Peyer's patch (tissue), 4 donors: ENCODE measurements at places on chromosomes 13 and 19. TPM values are rescaled to one million over a fixed set of nuclear protein-coding genes. Genes with fewer than 3 reads are reported as not detected.

GRCh38 chr13:40362502-40362901 is 303.9 kb downstream of the FOXO1 start:
- no peaks in the 10 kb centered on the region for H3K27me3 ChIP-seq
- no peak overlapping the region for H3K4me3 ChIP-seq
- H3K36me3 ChIP-seq = no peaks in the 10 kb centered on the region
- no peaks in the 10 kb centered on the region for H3K4me1 ChIP-seq
- DNase-seq = no peak

GRCh38 chr13:112877539-112877938 is 91.5 kb upstream of the MCF2L start:
- no peak overlapping the region for H3K4me3 ChIP-seq
- H3K27me3 ChIP-seq = no peaks in the 10 kb centered on the region
- no peak overlapping the region for H3K27ac ChIP-seq

DNA sequence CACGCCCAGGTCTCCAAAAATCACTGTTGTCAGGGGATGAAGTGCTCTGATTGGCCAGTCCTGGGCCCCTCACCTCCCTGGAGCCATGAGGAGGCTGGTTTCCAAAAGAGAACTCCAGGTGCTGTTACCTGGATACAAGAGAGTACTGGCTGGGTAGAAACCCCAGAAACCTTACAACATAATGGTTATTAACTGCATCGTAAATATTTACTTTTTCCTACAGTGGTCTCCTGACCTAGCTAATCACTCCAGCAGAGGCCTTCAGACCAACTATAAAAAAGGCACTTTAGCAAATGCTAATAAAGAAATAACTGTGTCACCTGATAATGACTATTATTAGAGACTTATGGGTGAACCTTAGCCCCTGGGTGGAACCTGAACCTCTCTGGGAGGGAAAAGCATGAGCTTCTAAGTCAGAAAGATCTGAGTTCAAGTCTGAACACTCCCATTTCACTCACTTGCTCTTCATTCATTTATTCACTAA is 1.5 kb upstream of the IGSF23 start:
- peak overlapping the region; percentile 14 for H3K27ac ChIP-seq
- H3K27me3 ChIP-seq = no peaks in the 10 kb centered on the region
- no peak for DNase-seq
- no peaks in the 10 kb centered on the region for H3K36me3 ChIP-seq
- H3K4me1 ChIP-seq = peaks cover 3% of the 10 kb centered on the region

DNA sequence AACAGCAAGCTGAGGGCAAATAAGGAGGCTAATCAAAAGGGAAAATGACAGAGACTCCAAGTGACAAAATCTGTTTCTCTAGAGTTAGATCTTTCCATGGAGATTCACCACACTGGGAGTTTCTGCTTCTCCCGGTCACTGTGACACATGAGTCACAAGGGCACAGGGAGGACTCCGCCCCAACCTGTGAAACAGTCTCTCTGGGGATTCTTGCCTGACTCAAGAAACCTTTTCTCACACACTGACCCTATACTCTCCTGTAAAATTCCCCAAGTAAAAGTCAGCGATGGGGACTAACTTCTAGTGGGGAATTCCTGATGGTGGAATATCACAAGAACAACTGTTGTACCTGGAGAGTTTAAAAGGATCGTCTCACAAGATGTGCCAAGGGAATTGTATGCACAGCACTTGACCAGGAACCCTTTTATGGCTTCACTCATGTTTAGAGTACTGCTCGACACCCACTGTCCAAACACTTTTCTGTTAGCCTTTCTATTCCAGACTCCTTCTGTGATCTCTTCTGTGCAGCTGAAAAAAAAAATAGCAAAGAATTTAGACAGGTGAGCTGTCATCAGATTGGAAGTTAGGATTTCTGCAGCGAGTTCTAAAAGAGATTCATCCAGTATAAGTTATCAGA is 46.8 kb upstream of the URAD start:
- H3K27ac ChIP-seq = no peak overlapping the region
- no peaks in the 10 kb centered on the region for H3K4me1 ChIP-seq
- DNase-seq = no peak
- H3K4me3 ChIP-seq = no peak overlapping the region
- H3K27me3 ChIP-seq = no peaks in the 10 kb centered on the region

- no peaks in the 10 kb centered on the region for H3K4me1 ChIP-seq
- H3K36me3 ChIP-seq = no peaks in the 10 kb centered on the region
- no peaks in the 10 kb centered on the region for H3K27me3 ChIP-seq
Measured at GRCh38 chr13:23790577-23791170, 98.5 kb downstream of the MIPEP start.

DNA sequence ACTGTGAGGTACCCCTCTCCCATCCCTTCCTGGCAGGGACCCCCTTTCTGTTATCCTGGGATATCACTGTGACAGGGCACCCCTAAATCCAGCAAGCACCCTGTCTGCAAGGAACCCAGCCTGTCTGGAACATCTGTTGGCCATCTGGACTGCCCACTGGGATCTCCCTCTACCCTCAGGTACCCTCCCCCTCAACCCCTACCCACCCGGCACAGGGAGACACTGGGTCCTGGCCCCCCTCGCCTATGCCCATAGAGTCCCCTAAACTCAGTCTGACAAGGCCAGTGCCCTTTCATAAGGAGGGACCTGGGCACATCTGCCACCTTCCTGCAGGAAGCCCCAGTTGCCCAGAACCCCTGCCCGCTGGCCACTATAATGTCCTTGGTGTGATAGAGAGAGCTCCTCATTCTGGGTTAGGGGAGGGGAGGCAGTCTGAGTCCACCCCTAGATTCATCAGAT is 2.8 kb upstream of the SLC27A5 start:
- H3K4me3 ChIP-seq = peak overlapping the region; percentile 50
- H3K4me1 ChIP-seq = peaks cover 3% of the 10 kb centered on the region
- DNase-seq = no peak
- H3K36me3 ChIP-seq = no peaks in the 10 kb centered on the region
- H3K27ac ChIP-seq = no peak overlapping the region

GRCh38 chr19:11373885-11374432 is 507 bp upstream of the SWSAP1 start:
- peak overlapping the region; percentile 81 for H3K4me3 ChIP-seq
- H3K27me3 ChIP-seq = no peaks in the 10 kb centered on the region
- peak overlapping the region; percentile 98 for H3K27ac ChIP-seq
- DNase-seq = no peak
- H3K36me3 ChIP-seq = no peaks in the 10 kb centered on the region
- H3K4me1 ChIP-seq = peaks cover 32% of the 10 kb centered on the region

DNA sequence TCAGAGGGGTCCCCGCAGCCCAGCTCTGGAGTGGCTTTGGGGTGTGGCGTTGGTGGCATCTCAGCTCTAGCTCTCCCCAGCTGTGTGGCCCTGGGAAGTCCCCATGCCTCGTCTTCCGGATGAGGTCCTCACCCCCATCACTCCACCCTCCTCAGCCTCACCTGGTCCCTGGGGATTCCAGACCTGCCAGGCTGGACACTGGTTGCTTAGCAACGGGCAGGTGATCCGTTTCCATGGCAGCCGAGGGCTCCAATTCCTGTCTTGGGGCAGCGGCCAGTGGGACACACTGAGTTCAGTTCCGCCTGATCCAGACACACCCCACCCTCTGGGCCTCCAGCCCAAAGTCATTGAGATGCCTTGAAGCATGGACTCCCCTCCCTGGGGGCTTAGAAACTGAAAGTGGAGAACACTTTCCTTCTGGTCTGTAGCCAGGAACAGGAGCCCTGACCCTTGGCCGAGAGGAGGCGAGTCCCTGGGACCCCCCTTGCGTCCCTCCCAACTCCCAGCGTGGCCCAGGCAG is 7.7 kb upstream of the MISP start:
- H3K4me3 ChIP-seq = no peak overlapping the region
- no peak overlapping the region for H3K27ac ChIP-seq
- peaks cover 3% of the 10 kb centered on the region for H3K4me1 ChIP-seq
- no peaks in the 10 kb centered on the region for H3K27me3 ChIP-seq
- H3K36me3 ChIP-seq = no peaks in the 10 kb centered on the region
- no peak for DNase-seq

- no peaks in the 10 kb centered on the region for H3K27me3 ChIP-seq
- H3K36me3 ChIP-seq = no peaks in the 10 kb centered on the region
- H3K27ac ChIP-seq = no peak overlapping the region
- H3K4me3 ChIP-seq = no peak overlapping the region
- no peak for DNase-seq
- no peaks in the 10 kb centered on the region for H3K4me1 ChIP-seq
Measured at GRCh38 chr13:110001670-110002275, 215.4 kb upstream of the IRS2 start.

- no peaks in the 10 kb centered on the region for H3K4me1 ChIP-seq
- no peaks in the 10 kb centered on the region for H3K36me3 ChIP-seq
- no peak for DNase-seq
- H3K27me3 ChIP-seq = no peaks in the 10 kb centered on the region
- no peak overlapping the region for H3K4me3 ChIP-seq
Measured at GRCh38 chr13:101811881-101812280, 359.4 kb downstream of the ITGBL1 start.

Gene ADM5
- total RNA-seq = 9.1 TPM

- DNase-seq = no peak
- H3K4me3 ChIP-seq = no peak overlapping the region
- no peaks in the 10 kb centered on the region for H3K36me3 ChIP-seq
- no peaks in the 10 kb centered on the region for H3K4me1 ChIP-seq
Measured at GRCh38 chr13:91544723-91545122, 146.3 kb downstream of the GPC5 start.

- no peaks in the 10 kb centered on the region for H3K4me1 ChIP-seq
- no peak overlapping the region for H3K4me3 ChIP-seq
- DNase-seq = no peak
- peaks cover 20% of the 10 kb centered on the region for H3K36me3 ChIP-seq
- no peak overlapping the region for H3K27ac ChIP-seq
- H3K27me3 ChIP-seq = no peaks in the 10 kb centered on the region
Measured at GRCh38 chr19:5891572-5891937, 12.0 kb downstream of the NDUFA11 start.

DNA sequence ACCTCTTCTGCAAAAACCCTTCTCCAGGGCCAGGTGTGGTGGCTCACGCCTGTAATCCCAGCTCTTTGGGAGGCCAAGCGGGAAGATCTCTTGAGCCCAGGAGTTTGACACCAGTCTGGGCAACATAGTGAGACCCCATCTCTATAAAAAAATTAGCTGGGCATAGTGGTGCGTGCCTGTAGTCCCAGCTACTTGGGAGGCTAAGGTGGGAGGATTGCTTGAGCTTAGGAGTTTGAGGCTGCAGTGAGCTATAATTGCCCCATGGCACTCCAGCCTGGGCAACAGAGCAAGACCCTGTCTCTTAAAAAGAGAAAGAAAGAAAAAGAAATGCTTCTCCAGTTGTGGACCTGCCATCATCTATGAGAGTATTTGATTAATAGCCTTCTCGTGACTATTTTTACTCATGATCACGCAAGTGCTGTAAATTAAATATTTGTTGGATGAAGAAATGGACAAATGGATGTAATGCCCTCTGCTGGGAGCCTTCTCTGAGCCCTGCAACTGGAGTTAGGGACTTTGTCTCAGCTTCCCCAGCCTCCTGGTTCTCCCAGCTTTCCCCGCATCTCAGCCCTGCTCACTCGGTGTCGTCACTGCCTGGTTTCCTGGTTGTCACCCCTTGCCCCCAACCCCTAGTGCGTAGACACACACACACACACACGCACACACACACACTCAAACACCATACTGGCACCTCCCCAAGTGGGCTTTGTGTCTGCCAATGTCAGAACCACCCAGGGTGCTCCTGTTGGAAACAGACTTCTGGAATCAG is 12.2 kb downstream of the WIZ start:
- H3K4me1 ChIP-seq = peaks cover 5% of the 10 kb centered on the region
- no peak overlapping the region for H3K4me3 ChIP-seq
- DNase-seq = no peak
- H3K27me3 ChIP-seq = no peaks in the 10 kb centered on the region
- H3K36me3 ChIP-seq = no peaks in the 10 kb centered on the region

Gene CEACAM6
- total RNA-seq = not detected

GRCh38 chr13:66805657-66806056 is 424.5 kb downstream of the PCDH9 start:
- H3K4me3 ChIP-seq = no peak overlapping the region
- no peaks in the 10 kb centered on the region for H3K36me3 ChIP-seq
- no peak overlapping the region for H3K27ac ChIP-seq

DNA sequence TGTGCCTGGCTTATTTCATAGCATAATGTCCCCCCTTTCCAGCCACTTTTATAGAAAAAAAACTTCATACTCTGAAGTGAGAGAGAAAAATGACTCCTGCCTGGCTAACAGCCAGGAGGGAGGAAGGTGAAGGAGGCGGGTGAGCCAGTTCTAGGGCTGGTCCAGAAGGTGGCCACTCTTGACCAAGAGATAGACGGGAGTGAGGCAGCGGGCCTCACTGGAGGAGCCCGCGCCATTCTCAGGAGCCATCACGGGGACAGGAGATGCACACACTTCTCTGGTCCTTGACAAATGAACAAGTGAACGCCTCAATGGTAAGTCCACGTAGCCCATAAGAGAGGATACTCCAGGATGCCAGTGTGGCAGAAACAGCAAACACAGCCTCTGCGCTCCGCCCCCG is 231.4 kb downstream of the UQCRFS1 start:
- H3K27me3 ChIP-seq = no peaks in the 10 kb centered on the region
- no peaks in the 10 kb centered on the region for H3K4me1 ChIP-seq
- H3K27ac ChIP-seq = no peak overlapping the region
- no peak overlapping the region for H3K4me3 ChIP-seq

DNA sequence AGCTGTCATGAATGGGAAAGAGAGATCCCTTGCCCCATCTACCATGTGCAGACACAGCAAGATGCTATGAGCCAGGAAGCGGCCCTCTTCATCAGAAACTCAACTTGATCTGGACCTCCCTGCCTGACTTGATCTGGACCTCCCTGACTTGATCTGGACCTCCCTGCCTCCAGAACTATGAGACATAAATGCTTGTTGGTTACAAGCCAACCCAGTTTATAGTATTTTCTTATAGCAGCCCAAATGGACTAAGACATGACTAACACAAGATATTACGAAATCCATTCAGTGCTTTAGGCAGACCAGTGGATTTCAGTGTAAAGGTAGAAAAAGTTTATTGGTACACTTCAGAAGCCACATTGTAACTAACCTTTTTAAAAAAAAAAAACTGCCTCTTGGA is 15.6 kb downstream of the PCID2 start:
- no peaks in the 10 kb centered on the region for H3K4me1 ChIP-seq
- DNase-seq = no peak
- peaks cover 84% of the 10 kb centered on the region for H3K36me3 ChIP-seq
- H3K27me3 ChIP-seq = no peaks in the 10 kb centered on the region
- H3K27ac ChIP-seq = no peak overlapping the region

DNA sequence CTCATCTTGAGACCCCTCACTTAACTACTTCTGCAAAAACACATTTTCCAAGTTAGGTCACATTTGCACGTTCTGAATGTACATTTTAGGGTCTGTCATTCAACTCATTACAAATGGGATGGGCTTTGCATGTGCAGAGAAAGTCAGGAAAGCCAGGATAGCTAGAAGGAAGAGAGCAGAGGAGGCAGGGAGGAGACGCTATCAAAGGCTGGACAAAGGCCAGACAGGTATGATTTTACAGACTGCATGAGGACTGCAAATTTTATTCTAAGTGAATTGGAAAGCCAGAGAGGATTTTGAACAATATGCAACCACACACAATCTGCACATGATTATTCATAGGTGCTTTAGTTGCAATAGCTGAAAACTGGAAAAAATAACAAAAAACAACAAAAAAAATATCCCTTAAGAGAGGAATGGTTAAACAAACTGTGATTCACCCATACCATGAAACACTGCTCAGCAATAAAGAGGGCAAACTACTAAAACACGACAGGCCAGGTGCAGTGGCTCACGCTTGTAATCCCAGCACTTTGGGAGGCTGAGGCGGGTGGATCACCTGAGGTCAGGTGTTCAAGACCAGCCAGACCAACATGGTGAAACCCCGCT is 21.1 kb downstream of the SYDE1 start:
- H3K36me3 ChIP-seq = no peaks in the 10 kb centered on the region
- H3K27me3 ChIP-seq = no peaks in the 10 kb centered on the region
- no peaks in the 10 kb centered on the region for H3K4me1 ChIP-seq
- no peak overlapping the region for H3K27ac ChIP-seq
